Ovary (tissue), 10 donors: ENCODE measurements at places on chromosomes 5 and 9. TPM values are rescaled to one million over a fixed set of nuclear protein-coding genes. Genes with fewer than 3 reads are reported as not detected.

The IFNA4 gene
- not detected for total RNA-seq

The COMMD10 gene
- total RNA-seq: 24.1 TPM

DNA sequence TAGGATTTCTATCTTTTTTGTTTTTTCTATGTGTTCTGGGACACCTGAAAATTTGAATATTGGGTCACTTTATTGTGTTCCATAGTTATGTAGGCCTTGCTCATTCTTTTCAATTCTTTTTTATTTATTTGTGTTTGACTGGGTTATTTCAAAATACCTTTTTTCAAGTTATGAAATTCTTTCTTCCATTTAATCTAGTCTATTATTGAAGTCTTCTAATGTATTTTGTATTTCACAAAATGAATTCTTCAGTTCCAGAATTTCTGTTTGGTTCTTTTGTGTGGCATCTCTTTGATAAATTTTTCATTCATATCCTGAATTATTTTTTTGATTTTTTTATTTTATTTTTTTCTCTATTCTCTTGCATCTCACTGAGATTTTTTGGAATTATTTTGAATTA is 628.8 kb downstream of the NR2F1-AS1 start:
- DNase-seq: no peak

- DNase-seq: no peak
These were observed 83.7 kb downstream of the HINT1 start for GRCh38 chr5:131081374-131081773.

- DNase-seq: no peak
These were observed 313.8 kb downstream of the ENC1 start for GRCh38 chr5:74326571-74327338.

The SLC27A6 gene
- 22.2 TPM for total RNA-seq

The RXRA gene
- total RNA-seq: 70.6 TPM

DNA sequence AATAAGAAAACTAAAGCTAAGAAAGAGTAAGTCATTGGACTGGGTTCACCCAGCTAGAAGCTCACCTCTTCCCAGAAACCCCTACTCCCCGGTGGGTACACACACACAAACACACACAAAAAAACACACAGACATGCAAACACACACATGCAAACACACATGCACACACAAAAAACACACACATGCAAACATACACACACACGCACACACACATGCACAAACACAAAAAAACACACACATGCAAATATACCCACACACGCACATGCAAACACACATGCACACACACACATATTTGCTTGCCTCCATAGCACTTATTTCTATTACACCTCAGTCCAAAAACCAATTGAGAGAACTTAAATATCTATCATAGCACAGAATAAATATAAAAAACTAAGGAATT is 26.1 kb downstream of the RETREG1 start:
- no peak for DNase-seq

DNA sequence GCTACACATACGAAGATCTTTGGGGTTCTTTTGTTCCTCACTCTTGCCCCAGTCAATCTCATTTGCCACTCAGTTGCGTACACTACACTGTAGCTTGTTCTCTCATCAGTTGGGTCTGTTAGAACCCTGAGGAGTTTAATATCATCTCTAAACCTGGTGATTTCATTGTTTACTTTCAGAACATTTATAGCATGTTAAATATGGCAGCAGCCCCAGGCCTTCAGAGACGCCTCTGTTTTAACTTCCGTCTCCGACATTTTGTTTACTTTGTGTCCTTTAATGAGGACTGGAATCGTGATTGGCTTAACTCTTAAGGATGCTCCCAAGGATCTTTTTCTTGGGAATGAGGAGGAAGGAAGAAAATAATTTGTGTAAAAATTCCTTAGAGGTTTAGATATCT is 510.1 kb downstream of the NR2F1-AS1 start:
- DNase-seq: no peak

DNA sequence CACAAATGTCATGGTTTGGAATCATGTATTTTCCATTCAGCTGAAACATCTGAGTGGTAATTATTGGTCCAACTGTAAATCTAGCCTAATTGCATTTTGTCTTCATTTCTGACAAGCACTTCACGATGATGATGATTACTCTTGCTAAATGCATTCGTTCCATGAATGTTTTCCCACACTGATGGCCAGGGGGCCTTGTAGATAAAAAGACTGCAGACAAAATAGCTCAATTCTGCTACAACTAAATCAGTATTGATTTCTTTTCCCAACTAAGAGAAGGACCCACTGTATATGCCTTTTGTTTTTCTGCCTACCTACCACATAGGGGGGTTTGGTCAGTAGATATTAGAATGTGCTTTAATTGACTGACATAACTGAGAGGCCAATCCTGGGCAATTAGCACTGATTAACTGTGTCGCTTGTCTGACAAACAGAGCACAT is 1351.3 kb upstream of the NUDT12 start:
- DNase-seq: no peak

The MYMK gene
- not detected for total RNA-seq

- DNase-seq: no peak
These were observed 18.8 kb upstream of the PRLR start for GRCh38 chr5:35248843-35249780.

The C9orf153 gene
- 0.46 TPM for total RNA-seq

The DBH gene
- total RNA-seq: not detected

DNA sequence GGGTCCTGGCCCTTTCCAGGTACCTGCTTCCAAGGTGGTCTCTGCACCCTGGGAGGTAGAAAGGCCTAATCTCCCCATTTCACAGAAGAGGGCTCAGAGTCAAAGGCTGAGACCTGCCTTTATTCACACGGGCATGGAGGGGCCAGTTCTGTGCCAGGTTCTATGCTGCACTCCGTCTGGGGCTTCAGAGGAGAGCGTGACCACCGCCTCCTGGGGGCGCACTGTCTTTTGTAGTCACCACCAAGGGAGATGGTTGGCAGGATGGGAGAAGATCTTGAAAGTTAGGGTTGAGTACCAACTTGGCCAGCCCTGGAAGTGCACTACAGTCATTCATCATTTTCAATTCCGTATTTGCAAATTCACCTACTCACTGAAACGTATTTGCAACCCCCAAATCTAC is 23.7 kb upstream of the PRDM12 start:
- DNase-seq: no peak

The PTGES gene
- total RNA-seq: 5.1 TPM

- DNase-seq: no peak
These were observed 1.5 kb downstream of the SMIM32 start for GRCh38 chr5:136191304-136192014.

- DNase-seq: no peak
These were observed 140.9 kb downstream of the NR3C1 start for GRCh38 chr5:143262393-143263174.

The PTPRD gene
- 178 TPM for total RNA-seq

GRCh38 chr9:17481565-17481964 is 97.3 kb upstream of the SH3GL2 start:
- DNase-seq: no peak
